CD4-positive, alpha-beta T cell treated with Interleukin-17A for 1 hour (primary cell): ENCODE measurements at places on chromosomes 11 and 22.

DNA sequence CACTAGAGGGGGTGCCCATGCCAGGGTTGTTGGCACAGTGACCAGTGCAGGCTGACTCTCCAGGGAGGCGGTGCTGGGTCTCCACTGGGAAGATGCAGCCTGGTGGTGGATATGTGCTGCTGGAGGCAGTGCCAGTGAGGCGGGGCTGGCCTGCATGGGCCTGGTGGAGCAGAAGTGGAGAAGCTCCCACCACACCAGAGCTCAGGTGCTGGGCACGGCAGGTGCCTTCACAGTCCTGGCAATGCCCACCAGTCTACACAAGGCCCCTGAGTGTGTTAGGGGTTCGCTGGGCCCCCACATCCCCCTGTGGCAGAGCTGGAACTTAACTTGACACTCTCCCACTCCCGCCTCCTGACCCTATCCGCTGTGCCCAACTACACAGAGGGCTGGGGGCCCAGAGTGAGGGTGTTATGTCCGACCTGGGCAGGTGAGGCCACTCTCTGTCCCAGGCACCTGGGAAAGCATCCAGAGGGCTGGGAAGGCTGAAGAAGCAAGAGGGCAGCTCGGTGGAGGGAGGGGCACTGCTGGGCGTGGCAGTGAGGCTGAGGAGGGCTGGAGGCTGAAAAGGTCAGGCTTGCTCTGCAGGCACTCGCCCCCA is 102.4 kb upstream of the B3GAT1 start:
- DNase-seq: no peak

- DNase-seq: no peak
Observed at GRCh38 chr11:75022296-75022695, 33.6 kb downstream of the NEU3 start.

GRCh38 chr22:30185129-30185528 is 61.4 kb downstream of the LIF start:
- no peak for DNase-seq

GRCh38 chr11:117970400-117971024 is 15.7 kb upstream of the IL10RA start:
- DNase-seq: peak; percentile 68

DNA sequence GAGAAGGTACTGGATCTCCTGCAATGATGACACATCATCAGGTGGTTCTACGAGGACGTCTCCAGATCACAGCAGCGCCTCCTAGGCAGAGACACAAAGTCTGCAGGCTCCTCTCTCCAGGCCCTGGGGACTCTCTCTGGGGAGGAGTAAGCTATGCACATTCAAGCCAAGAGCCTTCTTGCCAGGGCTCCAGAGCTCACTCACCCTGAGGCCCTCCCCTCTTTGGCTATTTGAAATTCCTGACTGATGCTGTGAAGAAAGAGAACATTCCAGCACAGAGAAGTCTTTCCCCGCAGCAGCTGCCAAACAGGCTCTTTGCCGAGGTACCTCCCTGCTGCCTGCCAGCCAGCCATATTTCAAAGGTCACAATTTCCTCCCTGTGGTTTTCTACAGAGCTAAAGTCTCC is 204.9 kb downstream of the CSNK2A3 start:
- DNase-seq: peak; percentile 20

- DNase-seq: no peak
Observed at GRCh38 chr11:78914503-78914902, 339.8 kb upstream of the NARS2 start.

- no peak for DNase-seq
Observed at GRCh38 chr22:31626427-31627150, 35.4 kb downstream of the PISD start.

DNA sequence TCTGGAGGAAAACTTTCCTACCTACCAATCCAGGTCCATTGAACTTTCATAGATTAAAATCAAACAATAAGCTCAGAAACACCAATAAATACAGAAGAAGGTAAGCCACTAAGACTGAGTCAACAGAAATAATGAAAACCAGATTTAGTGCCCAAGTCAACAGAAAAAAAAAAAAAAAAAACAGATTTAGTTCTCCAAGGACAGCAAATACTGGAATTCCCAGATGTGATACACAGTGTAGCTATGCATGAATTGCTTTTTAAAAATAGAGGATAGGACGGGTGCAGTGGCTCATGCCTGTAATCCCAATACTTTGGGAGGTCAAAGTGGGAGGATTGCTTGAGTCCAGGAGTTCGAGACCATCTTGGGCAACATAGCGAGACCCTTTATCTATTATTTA is 15.7 kb downstream of the DMC1 start:
- DNase-seq: no peak

GRCh38 chr22:43127166-43127908 is 15.9 kb downstream of the MCAT start:
- no peak for DNase-seq

GRCh38 chr11:19735157-19735908 is 22.7 kb downstream of the NAV2 start:
- no peak for DNase-seq

DNA sequence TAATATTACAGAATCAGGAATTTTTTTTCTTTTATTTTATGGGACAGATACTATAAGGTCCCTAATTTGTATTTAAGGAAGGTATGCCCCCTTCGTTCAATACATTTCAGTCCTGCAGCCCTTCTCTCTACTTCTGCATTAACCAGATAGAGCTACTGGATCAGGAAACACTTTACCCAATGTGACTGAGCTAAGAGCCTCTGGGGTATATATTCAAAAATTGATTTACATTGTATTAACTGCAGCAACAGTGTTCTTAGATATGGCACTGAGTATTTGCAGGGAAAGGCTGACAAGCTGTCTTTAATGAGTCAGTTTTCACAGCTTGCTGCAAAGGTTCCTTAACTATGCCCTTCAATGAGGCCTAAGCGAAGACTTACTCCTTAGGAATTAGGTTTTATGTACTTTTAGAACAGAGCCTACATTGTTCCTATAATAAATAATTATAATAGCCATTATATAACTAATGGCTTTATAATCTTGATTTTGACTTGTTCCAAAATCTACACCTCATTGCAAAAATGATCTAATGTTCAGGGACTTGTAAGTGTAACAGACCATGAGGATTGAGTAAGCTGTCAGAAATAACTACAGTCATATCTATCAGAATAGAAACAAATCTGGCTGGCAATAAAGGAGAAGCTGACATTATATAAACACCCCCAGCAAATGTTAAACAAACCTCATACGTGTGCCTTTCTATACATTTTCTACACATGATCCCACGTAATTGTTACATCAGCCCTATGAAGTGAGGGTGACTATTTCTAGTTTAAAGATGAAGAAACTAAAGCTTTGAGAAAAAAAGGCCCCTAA is 55.0 kb downstream of the DDI1 start:
- no peak for DNase-seq

DNA sequence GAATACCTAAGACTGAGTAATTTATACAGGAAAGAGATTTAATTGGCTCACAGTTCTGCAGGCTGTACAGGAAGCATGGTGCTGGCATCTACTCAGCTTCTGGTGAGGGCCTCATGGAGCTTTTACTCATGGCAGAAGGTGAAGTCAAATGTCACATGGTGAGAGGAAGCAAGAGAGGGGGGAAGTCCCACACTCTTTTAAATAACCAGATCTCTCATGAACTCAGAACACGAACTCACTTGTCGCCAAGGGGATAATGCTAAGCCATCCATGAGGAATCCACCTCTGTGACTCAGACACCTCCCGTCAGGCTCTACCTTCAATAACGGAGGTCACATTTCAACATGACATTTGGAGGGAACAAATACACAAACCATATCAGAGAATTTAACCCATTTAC is 42.2 kb downstream of the BIRC2 start:
- no peak for DNase-seq

GRCh38 chr11:65040847-65041622 is at the start of gene SAC3D1:
Gene SAC3D1, plus strand, starts transcription at chr11:65041210. Its CDS starts 83 bp downstream, at chr11:65041293.
- peak; percentile 92 for DNase-seq

- DNase-seq: peak; percentile 10
Observed at GRCh38 chr22:22666307-22667091, 22.1 kb downstream of the GGTLC2 start.

DNA sequence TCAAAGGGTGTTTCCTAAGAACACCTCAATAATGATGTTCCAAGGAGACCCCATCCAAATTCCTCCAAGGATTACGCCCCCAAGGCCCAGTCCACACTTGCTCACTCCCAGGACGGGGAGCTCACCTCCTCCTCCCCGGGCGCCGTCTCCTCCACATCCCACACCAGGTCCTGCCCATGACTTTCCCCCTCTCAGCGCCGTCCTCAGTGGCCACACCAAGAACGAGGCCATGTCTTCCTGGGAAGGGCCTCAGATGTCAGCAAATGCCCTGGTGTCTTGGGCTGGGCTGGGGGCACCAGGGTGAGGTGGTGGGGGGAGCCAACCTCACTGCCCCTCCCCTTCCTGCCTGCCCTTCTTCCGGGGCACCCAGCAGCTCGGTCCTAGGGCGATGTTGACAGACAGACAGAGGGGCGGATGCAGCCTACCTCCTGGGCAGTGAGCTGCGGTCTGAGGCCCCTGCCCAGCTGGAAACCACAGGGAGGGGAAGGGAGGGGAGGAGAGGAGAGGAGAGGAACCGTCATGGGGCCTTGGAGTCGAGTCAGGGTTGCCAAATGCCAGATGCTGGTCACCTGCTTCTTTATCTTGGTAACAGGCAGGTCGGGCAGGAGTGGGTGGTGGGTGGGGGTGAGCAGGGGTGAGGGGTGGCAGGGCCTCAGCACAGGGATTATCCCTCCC is at the start of the genes C11orf21 and TSPAN32:
C11orf21 (minus strand) TSS at position 288 of the 675 bp plus-strand sequence; CDS start at position 178, 110 bp downstream.
TSPAN32 (plus strand) TSS at position 383 of the 675 bp plus-strand sequence; CDS start at position 520, 137 bp downstream.
- DNase-seq: peak; percentile 83
